ENCODE measurements at places on chromosomes 2 and 18.

- no peak for DNase-seq
These were observed 117.9 kb upstream of the COL5A2 start for GRCh38 chr2:189297446-189297845.

DNA sequence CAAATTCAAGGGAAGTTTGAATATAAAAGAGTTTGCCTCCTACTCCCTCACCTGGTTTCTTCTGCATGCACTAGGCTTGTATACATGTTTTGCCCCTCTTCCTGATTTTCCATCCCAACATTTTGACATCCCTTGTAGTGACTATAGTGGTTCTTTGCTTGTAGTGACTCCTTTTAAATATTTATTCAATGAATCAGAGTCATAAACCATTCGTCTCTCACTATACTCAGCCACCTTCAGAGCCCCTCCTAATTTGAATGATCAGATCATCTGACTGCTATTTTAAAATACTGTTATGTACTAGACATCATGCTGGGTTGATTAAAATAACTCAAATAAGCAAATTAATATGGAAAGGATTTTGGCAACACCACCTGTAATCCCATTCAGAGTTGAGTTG lies 492.1 kb upstream of the PIK3C3 start:
- no peak for DNase-seq

DNA sequence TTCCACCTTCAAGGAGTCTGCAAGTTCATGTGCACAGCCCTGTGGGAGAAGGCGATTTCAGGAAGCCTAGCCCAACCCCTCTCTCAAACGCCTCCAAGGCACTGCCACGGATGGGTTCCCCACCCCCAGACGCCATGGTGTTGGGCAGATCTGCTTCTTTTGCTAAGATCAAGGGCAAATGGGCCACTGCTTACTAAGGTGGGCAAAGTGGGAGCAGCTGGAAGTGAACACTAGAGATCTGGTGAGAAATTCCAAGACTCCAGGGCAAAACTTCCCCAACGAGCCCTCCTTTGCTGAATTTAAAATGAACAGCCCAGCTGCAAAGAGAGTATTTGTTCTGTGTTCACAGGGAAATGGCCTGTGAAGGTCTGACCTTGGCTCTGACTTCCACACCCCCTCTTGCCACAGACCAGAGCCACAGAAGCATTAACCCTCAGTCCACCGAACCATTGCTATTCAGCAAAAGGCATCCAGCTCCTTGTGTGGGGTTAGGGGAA lies 45.1 kb upstream of the ZBTB7C start:
- no peak for DNase-seq

DNA sequence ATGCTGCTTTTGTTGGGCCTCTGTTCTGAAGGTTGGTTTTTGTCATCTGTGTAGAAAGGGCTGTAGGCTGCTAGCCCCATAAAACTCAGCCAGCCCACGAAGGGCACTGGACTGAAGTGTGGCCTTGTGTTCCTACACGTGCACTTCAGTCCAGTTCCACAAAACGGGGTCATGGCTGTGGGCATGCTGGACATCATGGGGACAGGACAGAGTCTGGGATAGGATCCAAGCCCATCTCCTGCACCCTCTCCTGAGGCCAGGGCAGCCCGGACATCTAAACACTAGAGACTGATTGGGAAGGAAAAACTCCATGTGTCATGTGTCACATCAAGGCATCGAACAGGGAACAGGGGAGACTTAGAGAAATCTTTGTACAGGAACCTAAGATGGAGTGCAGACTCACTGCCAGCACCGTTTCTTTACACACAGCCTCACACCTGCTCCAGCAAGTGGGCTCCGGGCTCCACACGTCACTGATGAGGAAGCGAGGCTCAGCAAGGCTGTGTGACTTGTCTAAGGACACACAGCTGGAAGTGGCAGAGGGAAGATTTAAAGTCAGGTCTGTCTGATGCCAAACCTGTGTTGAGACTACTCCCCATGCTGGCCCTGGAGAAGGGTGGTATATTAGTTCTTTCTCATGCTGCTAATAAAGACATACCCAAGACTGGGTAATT lies 74.8 kb upstream of the BCL2L11 start:
- DNase-seq: no peak

- no peak for DNase-seq
These were observed 144.2 kb upstream of the NABP1 start for GRCh38 chr2:191533693-191534180.

- no peak for DNase-seq
These were observed 130.2 kb downstream of the PTPRM start for GRCh38 chr18:7697306-7697705.

DNA sequence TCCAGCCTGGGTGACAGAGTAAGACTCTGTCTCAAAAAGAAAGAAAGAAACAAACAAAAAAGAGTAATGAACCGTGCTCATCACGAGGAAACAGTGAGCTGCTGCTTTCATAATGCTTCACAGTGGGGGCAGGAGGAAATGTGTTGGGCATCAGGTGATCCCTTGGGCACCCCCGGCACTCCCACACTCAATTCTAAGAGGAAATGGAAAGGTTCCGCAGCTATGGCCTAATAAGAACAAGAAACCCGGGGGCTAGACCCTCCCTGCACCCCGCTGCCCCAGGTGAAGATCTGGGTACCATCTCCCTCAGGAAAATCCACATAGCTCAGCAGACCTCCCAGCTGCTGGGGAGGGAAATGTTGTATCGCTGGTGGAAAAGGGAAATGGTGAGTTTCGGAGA lies 118.9 kb downstream of the LPIN1 start:
- DNase-seq: no peak

DNA sequence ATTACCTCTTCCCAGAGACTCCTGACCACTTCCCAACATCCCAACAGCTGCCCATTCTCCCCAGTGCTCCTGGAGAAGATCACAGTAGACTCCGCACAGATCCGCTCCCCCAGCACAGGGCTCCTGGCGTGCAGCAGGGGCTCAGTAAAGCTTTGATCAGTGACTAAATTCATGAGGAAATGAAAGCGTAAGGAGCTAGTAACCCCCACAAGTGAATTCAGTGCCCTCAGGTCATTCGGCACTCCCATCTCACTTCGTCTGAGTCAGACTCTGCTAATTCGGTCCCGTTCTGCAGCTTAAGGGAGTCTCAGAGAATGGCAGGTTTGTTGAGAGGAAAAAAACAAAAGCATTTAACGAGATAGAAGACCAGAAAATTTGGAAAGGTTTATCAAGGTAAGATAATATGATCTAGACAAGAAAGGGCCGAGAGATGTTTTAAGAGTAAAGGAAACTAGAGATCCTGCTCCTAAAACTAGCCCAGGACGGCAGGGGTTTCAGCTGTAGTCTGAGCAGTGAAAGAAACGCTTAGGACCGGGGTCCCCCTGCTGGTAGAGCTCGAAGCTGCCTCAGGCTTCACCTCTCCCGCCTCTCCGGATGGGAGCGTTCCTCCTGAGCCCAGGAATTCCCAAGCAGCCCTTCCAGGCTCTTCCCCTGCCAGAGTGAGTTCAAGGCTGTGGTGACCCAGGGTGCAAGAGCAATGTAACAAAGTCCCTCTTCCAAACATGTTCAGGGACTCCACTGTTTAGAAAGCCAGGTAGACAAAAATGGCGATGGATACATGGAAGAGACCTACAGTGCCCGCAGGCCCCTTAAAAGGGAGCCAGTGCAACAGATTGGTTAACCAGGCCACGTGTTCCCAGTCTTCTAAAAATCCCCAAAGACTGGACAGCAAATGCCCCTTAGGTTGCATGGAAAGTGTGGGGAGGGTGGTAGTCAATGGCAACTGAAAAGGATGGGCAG lies 127.3 kb downstream of the DNER start:
- no peak for DNase-seq

DNA sequence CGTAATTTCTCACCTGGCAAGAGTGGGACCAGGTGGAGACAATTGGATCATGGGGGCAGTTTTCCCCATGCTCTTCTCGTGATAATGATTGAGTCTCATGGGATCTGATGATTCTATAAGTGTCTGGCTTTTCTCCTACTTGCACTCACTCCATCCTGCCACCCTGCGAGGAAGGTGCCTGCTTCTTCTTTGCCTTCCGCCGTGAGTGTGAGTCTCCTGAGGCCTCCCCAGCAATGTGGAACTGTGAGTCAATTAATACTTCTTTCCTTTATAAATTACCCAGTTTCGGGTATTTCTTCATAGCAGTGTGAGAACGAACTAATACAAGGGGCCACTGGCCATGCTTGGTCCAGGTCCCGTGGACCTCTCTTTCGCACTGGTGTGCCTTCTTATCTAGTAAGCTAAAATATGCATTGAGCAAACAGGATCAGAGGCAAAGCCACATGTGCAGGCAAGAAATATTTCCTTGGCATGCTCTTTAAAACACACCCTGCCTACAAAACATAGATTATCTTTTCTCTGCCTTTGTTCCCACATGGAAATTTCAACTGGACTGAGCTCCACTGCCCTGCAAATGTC lies 821.1 kb downstream of the TRIB2 start:
- DNase-seq: no peak

DNA sequence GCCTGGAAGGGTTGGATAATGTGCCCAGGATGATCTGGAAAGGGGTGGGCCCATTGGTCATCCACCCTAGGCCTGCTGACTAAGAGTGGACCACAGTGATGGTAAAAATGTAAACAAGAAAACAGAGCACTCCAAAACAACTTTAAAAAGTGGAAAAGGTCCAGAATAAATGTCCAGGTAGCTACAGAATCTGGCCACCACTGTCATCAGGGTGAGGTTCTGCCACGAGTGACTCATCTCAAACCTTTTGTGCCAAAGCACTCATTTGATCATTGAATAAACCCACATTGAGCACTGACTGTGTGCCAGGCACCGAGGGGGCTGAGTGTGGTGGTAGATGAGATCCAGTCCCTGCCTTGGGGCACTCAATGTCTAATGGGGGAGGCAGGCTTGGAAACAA lies 64.9 kb downstream of the EMX1 start:
- no peak for DNase-seq

DNA sequence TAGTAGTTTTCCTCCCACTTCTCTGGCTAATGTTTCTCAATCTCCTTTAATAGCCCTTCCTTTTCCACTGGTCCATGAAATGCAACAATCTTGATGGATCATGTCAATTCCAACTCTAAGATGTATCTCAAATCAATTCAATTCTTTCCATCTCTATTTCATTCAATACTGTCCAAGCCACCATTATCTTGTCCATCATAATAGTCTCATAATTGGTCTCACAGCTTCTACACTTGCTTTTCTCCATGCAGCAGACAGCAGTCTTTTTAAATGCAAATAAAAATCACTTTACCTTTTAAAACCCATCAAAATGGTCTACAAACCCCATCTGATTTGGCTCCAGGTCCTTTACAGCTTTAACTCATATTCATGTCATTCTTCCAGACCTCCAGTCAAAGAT lies 226.6 kb downstream of the EPHA4 start:
- DNase-seq: no peak

DNA sequence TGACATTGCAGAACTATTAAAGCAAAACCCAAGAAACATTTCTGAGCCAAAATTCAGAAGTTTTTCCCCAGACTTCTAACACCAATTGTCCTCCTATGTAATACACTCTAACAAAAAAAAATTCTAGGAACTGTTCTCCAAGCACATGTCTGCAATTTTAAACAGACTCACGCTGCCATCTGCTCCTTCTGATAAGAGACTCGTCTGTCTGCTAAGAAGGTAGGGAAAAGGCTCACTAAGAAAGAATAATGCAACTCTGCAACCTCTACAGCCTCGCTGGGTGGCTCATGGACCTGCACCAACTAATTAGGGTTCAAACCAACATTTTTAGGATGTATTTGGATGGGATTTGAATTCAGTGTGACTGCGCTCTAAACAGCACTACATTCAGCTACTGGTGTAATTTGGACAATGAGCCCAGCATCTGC lies 366.5 kb downstream of the DSC3 start:
- no peak for DNase-seq

- no peak for DNase-seq
These were observed 65.7 kb downstream of the MCFD2 start for GRCh38 chr2:46849721-46850556.

GRCh38 chr2:3288470-3289170 lies 89.0 kb downstream of the EIPR1 start:
- no peak for DNase-seq

GRCh38 chr2:166881177-166881576 lies 7.1 kb upstream of the XIRP2 start:
- no peak for DNase-seq

GRCh38 chr2:108171657-108172056 lies 68.1 kb upstream of the SULT1C3 start:
- DNase-seq: no peak

GRCh38 chr18:36441426-36442240 lies 144.1 kb downstream of the FHOD3 start:
- DNase-seq: no peak

DNA sequence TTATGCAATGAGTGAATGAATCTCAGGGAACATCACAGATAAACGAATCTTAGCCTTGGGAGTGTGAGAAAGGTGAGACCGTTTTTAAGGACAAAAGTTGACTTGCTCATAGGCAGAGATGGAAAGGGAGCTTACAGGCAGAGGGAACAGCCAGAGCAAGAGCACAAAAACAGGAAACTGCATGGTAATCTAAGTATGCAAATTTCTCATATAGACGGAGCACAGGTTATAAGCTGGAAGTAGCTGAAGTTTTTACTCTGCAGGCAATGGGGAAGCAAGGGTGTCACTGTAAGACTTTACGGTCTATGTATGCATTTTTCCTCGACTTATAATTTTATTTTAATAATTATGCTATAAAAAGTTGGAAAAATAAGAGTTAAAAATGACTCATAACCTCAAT lies 44.8 kb upstream of the STRN start:
- DNase-seq: no peak

- DNase-seq: no peak
These were observed 63.4 kb upstream of the CHRNA1 start for GRCh38 chr2:174827371-174828369.

DNA sequence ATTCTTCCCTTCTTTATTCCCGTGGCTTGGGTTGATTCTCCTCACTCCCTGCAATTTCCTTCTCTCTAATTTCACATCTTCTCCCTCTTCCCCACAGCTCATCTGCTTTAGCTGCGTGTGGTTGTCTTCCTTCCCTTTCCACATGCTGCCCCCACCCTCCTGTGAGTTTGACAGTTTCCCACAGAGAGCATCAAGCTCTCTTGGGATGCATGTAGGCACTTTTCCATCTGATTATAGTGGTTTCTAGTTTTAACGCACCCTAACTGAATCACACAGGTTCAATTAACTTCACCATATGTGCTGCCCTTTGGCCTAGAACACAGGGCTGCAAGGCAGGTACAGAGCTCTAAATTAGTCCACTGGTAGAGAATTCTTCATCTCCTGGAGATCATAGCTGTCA lies 110.5 kb downstream of the TACR1 start:
- no peak for DNase-seq

- DNase-seq: no peak
These were observed 332.2 kb downstream of the SOCS6 start for GRCh38 chr18:70620837-70621612.

All from CD4-positive, alpha-beta T cell treated with Interleukin-6 at 100 ng/mL for 8 hours (primary cell).